ENCODE measurements at places on chromosomes 16 and 17.
A peak's percentile ranks its signal among the peaks of the same experiment; 100 is the strongest.

GRCh38 chr17:71963351-71963750 lies 157.5 kb upstream of the SOX9 start:
- DNase-seq = no peak

GRCh38 chr16:85479972-85480726 lies 133.0 kb upstream of the GSE1 start:
- peak; percentile 86 for DNase-seq

- DNase-seq = no peak
Measured at GRCh38 chr16:65116216-65116615, 5.6 kb downstream of the CDH11 start.

- no peak for DNase-seq
Measured at GRCh38 chr16:27365142-27366089, 36.6 kb upstream of the IL21R start.

DNA sequence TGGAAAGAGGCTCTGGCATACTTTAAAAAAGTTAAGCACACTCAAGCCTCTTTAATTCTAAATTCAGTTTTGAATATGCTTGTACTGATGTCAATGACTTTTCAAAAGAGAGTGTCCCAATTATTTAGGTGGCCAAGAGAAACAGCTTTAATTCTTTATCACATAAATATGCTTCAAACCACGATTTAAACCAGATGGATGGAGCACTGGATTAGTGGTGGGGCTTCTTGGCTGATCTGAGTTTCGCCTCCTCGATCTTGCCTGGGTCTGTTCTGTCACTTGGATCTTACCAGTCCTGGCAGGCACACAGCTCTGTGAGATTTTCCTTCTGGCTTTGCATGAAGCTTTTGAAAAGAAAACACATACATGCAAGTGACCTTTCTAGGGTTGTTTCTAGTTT lies 467.8 kb downstream of the MAF start:
- no peak for DNase-seq

GRCh38 chr17:30243002-30243401 lies 7.5 kb upstream of the SLC6A4 start:
- no peak for DNase-seq

- DNase-seq = no peak
Measured at GRCh38 chr16:7651803-7652570, 319.3 kb downstream of the RBFOX1 start.

DNA sequence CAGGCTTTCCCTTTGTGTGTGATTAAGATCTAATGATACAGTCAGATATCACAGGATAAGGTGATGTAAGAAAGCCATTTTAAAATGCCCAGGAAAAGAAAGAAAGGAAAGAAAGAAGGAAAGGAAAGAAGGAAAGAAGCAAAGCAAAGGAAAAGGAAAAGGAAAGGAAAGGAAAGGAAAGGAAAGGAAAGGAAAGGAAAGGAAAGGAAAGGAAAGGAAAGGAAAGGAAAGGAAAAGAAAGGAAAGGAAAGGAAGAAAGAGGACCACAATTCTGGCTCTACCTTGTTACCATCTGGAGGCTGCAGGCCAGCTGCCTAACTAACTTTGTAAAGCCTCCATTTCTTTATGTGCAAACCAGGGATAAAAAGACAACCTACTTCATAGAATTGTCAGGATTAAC lies 131.6 kb downstream of the DYNLRB2 start:
- no peak for DNase-seq

DNA sequence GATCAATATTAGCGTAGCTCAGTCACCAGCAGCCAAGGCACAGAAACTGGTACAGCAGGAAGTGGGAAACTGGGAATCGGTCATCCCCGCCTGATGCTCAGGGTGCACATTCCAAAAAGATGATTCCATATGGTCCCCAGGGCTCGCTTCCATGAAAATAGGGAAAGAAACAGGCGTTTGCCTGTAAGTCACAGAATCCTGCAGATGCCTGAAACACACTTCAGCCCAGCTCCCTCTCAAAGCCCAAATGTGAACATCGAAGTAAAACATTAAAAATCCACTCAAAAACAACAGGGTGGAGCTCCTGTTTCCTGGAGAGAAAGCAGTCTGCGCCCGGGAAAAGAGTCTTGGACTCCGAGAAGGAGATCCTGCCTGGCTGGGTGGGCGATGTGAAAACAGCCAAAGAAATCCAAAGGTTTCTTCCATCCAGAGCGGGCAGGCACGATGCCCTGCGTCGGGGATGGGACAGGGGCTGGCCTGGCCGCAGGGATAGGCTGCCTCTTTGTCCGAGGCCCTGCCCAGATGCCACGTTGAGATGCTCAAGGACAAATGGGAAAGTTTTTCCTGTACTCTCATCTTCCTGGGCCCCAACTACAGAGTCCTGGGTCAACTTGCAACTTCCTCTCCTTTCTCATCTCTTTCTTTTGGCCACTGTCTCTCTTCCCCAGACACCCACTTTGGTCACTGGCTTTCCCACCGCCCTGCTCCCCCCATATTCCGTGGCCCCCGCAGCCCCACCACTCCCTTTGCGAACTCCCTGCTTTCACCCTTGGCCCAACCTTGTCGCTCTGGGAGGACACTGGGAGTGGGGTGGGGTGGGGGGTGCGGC lies 743 bp downstream of the WIPI1 start:
- no peak for DNase-seq

All from GM10248 (cell line).